SK-MEL-5 (cell line): ENCODE measurements at places on chromosomes 4 and X. TPM values are rescaled to one million over a fixed set of nuclear protein-coding genes. Genes with fewer than 3 reads are reported as not detected.

ANK2 gene
- total RNA-seq = 83.9 and 91.1 TPM in 2 replicates

MGARP gene
- total RNA-seq = not detected in 2 replicates

CITED1 gene
- 29.4 and 30.1 TPM in 2 replicates for total RNA-seq

FRG2 gene
- total RNA-seq = 0.05 TPM in 1 of 2 replicates, not detected in the other

ATP2B3 gene
- total RNA-seq = 0.05 TPM in 1 of 2 replicates, not detected in the other
